ENCODE measurements at places on chromosomes 4 and X.

GRCh38 chr4:2254665-2255500 is 7.0 kb downstream of the MXD4 start:
- DNase-seq: no peak

DNA sequence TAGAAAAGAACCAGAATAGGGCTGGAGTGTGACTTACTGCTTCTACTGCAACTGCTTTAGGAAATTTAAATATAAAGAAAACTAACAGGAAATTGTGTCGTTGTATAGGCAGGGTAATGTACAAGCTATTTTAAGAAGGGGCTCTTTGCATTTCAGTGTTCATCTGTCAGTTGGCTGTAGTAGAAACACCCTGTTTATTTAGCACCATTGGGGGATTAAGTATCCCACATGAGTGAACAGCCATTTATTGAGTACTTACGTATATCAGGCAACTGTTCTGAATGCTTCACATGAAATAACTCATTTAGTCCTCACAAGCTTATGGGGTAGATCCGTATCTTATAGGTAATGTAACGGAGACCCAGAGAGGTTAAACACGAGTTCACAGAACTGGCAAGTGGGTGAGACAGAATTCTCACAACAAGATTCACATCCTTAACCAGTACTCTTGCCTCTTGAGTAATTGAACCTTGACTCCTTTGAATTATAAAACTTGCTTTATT is 23.9 kb downstream of the STIM2 start:
- DNase-seq: no peak

DNA sequence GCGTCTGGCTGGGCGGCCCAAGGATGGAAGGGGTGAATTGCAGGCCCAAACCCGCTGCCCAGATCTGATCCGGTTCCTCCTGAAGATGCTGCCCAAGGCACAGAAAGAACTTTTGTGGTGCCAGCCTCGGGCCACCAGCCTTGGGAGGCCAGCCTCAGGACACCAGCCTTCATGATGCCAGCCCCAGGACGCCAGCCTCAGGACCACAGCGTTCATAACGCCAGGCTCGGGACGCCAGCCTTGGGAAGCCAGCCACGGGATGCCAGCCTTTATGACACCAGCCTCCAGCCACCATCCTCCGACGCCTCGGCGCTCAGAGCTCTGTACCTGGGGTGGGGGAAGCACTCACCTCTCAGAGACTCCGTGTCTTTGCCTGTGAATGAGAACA is 107.8 kb downstream of the ADRA2C start:
- no peak for DNase-seq

GRCh38 chr4:144450526-144450925 is 195.4 kb upstream of the HHIP start:
- no peak for DNase-seq

- DNase-seq: peak; percentile 66
Observed at GRCh38 chr4:173878701-173879100, 348.7 kb upstream of the HAND2 start.

GRCh38 chr4:127249066-127249766 is 383.5 kb upstream of the INTU start:
- peak; percentile 18 for DNase-seq

Measured in fibroblast of lung (primary cell).